Frontal cortex (tissue), 4 donors: ENCODE measurements at places on chromosomes 7 and 10. TPM values are rescaled to one million over a fixed set of nuclear protein-coding genes. Genes with fewer than 3 reads are reported as not detected.

Gene PILRA
- total RNA-seq, result 0.82 TPM

Gene HYCC1
- total RNA-seq, result 86.4 TPM

Gene COBL
- total RNA-seq, result 2.4 TPM

Gene GOLGA7B
- total RNA-seq, result 17.9 TPM

Gene MOGAT3
- not detected for total RNA-seq

Gene R3HCC1L
- 17.9 TPM for total RNA-seq

Gene CRPPA
- 9.0 TPM for total RNA-seq

Gene HOGA1
- 0.41 TPM for total RNA-seq

Gene MAGI2
- total RNA-seq, result 136 TPM

Gene CRTAC1
- total RNA-seq, result 7.3 TPM

Gene MUC12
- 0.41 TPM for total RNA-seq

Gene FZD8
- total RNA-seq, result 13.0 TPM

Gene SRRT
- 23.2 TPM for total RNA-seq

Gene OR6B1
- total RNA-seq, result not detected

Gene NEBL
- total RNA-seq, result 64.0 TPM
